ENCODE measurements at places on chromosomes 4 and X.

GRCh38 chr4:97645071-97645821 is 498.0 kb downstream of the STPG2 start:
- no peak for DNase-seq

- no peak for DNase-seq
These were observed 14.7 kb upstream of the AMBN start for GRCh38 chr4:70577220-70577927.

DNA sequence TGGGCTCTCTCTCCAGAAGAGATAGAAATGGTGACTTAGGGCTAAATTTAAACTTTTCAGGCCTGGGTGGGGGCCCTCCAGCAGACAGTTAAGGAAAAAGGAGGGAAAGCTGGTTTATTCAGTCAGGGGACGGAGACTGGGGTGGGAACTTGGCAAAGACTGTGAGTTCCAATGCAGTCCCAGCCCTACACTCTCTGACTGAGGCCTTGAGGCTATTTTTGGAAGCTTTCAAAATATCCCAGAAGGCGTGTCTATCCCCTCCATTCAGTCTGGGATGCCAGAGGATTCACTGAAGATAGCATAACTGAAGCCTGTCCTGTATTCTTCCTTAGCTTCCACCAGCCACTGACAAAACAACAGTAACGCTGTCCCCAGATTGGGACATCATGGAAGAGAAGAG is 32.1 kb upstream of the MSN start:
- no peak for DNase-seq

GRCh38 chrX:10892621-10893225 is 218.4 kb upstream of the HCCS start:
- no peak for DNase-seq

DNA sequence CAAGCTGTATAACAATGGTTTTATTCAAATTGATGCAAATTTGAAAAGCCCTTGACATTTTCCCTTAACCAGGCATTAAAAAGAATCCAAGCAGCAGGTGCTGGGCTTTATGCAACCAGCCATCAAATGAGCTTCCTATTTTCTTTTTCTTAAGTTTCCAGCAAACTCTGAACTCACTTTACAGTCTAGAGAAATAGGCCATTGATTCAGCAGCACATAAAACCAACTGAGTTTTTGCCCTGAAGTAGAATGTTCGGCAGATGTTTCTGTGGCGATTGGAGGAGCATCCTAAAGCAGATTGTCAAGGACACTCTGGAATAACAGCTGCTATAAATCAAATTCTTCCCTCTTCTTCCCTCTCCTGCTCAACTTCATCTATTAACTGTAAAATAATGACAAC is 582.8 kb upstream of the CPEB2 start:
- DNase-seq: no peak

DNA sequence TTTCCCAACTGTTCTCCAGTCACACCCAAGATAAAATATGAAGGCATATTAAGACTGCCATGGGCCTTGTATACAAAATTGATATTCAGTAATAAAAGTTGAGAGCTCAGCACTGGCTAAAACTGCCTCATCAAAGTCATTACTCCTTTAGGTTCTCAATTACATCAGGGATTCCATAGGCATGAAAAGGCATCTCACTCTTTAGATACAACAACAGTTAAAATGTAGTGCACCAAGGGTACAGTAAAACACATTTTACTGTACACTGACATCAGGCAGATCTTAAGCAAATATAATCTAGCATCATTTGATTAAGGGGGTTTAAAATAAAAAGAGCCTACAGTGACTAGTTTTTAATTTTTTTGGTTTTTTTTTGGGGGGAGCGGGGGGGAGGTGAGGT is 107.7 kb downstream of the PPP3CA start:
- no peak for DNase-seq

- no peak for DNase-seq
These were observed 77.9 kb downstream of the CEP135 start for GRCh38 chr4:56026596-56026995.

- no peak for DNase-seq
These were observed 59.0 kb downstream of the SORCS2 start for GRCh38 chr4:7251321-7251720.

GRCh38 chrX:70908541-70908940 is at the start of gene TEX11:
TSS of gene TEX11 (minus strand) at chrX:70908711. CDS start at chrX:70907789, 922 bp downstream.
- DNase-seq: no peak

- no peak for DNase-seq
These were observed 214.3 kb downstream of the RASL11B start for GRCh38 chr4:53076374-53076958.

- DNase-seq: no peak
These were observed 175.0 kb downstream of the MAPK10 start for GRCh38 chr4:86184901-86185285.

GRCh38 chrX:41723826-41724225 is at the start of gene GPR82:
TSS of gene GPR82 (plus strand) at chrX:41724181. CDS start at chrX:41727027, 2,846 bp downstream.
- no peak for DNase-seq

- DNase-seq: no peak
These were observed 39.3 kb upstream of the SPINK2 start for GRCh38 chr4:56860781-56861180.

DNA sequence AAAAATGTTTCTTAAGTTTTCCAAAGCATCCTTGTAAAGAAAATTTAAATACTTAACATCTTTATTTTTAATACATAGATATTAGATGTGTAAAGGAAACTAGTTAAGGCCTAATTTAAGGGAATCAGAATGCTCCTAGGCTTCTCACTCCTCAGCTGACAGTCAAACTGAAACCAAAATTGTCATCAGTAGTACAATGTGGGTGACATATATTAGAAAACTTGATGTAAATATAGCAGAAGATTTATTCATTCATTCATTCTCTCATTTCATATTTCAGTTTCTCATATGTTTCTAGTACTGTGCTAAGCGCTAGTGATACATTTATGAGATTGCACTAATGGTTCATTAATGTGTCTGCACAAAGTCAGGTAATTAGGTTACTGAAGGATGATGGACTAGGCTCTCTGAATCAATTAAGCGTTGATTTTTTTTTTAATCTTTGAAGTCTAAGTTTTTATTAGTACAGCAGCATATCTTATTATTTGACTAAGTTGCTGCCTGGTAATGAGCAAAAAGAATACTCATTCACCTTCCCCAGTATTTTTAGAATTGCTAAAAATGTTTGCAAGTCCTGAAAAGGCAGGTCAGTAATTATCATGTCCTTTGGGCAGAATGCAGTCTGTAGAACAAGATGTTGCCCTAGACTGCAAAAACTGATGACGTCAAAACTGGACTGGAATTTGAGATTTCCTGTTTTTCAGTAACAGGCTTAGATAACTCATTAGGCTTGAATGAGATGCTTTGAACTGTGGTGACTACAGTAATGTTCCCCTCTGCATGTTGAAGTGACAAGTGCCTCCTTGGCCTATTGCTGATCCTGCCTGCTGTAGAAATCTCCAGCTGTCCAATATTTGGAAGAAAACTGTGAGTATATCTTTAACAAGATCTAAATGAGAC is 128.7 kb downstream of the ARHGAP24 start:
- DNase-seq: no peak

GRCh38 chr4:52892880-52893279 is 30.8 kb downstream of the RASL11B start:
- DNase-seq: no peak

GRCh38 chrX:132384301-132384700 is 104.5 kb downstream of the MBNL3 start:
- no peak for DNase-seq

DNA sequence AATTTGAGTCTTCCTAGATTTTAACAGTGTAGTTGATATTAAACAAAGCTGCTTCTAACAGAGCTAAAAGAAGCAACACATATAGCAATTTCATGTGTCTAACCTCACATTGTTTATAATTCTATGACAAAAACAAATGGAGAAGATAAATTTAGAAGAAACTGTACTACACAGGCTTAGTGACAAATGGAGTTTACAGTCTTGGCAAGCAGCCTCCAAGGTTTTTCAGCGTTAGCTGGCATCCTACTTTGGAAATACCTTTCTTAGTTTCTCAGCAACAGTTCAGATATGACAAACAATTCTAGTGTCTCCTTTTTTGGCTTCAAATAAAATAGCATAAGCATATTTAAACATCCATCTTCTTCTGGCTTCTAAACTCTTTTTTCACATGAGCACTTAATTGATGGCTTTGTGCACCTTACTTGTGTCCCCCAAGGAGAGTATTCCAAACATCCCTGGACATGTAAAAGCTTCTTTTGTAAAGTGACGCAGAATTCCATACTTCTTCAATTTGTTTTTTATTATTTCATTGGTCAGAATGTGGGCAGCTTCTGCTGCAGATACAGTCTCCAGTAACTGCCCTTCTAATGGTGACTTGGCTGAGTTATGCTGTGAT is 249.8 kb downstream of the ANTXR2 start:
- no peak for DNase-seq

DNA sequence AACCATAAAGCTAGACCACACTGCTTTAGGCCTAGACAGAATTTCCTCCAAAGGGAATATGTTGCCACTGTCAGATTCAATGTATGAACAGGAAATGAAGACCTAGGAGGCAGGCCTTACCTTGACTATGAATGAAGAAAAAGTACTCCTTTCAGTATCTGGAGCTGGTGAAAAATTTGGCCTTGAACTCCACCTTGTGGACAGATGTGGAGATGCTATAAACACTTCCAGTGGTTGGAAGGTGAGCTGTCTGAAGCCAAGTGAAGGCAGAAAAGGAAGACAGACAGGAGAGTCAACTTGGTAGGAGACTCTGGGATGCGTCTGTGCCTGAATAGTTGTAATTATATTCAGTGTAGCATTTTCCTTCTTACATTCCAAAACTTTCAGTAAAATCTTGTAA is 17.2 kb downstream of the SPIN3 start:
- peak; percentile 5 for DNase-seq

GRCh38 chr4:153428941-153429475 is 37.2 kb upstream of the TMEM131L start:
- no peak for DNase-seq

GRCh38 chr4:165563851-165564250 is 185.0 kb downstream of the CPE start:
- no peak for DNase-seq

GRCh38 chrX:50594788-50595187 is 124.2 kb upstream of the DGKK start:
- DNase-seq: no peak

- no peak for DNase-seq
These were observed 94.6 kb downstream of the HPGD start for GRCh38 chr4:174427571-174428140.

- no peak for DNase-seq
These were observed 143.5 kb upstream of the MAMLD1 start for GRCh38 chrX:150219374-150220185.

GRCh38 chr4:151202381-151202780 is 74.6 kb upstream of the PRSS48 start:
- no peak for DNase-seq

DNA sequence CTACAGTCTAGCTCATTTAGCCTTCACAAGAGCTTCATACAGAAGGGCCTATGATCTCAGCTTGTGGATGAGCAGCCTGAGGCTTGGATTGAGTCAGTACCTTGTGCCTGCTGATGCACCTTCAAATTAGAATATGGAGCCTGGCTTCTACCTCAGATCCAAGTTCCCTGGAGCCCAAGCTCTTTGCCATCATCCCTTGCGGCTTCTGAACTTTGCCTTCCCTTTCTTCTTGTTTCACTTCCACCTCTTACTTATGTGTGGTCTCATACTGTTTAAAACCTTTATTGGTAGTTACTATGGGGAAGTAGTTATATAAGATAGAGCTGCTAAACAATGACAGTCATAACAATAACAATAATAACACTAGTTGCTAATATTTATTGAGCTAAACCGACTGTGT is 84.3 kb upstream of the AFF2 start:
- DNase-seq: no peak

DNA sequence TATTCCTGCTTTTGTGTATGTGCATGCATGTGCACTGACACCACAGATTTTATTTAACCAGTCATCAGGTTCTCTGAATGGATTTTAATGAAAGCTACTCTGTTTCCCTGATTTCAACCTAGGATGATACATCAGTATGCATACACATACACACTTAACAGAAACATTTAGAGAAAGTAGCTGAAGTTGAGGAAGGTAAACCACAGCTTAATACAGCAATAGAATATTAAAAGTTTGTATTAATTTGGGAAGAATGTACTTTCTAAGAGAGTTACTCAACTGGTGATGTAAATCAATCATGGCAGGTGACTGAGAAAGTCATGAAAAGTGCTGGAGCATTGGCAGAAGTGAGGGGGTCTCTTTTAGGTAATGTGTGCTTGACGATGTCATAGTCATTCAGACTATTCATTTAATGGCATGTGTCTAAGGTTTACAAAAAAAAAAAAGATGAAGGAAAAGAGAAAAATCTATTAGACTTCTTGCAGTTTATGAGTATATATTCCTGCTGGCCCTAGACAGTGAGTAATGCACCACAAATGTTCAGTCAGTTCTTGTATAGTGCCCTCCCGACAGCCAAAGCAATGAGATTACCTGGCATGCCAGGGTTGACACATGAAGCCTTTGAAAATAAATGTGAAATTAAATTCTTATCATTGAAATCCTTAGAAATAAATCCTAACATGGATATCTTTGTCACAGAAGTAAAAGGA is 187.6 kb downstream of the RAPGEF2 start:
- no peak for DNase-seq

GRCh38 chr4:41009411-41009810 is 204.9 kb downstream of the APBB2 start:
- no peak for DNase-seq

GRCh38 chr4:88841635-88842034 is 144.0 kb upstream of the NAP1L5 start:
- DNase-seq: no peak

- DNase-seq: no peak
These were observed 114.0 kb upstream of the SH3RF1 start for GRCh38 chr4:169384779-169385178.

DNA sequence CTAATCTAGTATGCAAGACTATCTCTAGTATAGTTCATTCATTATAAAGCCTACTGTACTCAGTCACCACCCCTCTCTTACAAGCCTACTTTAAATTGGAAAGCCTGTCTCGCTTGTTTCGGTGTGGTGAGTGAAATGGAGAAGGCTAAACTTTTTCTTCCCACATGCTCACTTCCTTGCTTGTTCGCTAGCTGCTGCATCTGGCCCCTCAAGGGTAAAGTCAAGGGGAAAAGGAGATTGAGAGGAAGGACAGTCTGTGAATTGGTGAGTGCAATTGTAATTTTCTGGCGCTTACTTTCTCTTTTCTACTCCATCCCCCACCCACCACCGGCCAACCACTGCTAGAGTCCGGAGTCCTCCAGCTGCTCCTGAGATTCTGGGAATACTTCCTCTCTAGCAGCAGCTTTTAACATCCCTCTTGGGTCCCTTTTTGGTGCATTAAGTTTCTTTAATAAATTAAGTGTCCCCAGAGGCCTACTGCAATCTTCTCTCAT is 12.1 kb upstream of the ARAP2 start:
- DNase-seq: no peak

DNA sequence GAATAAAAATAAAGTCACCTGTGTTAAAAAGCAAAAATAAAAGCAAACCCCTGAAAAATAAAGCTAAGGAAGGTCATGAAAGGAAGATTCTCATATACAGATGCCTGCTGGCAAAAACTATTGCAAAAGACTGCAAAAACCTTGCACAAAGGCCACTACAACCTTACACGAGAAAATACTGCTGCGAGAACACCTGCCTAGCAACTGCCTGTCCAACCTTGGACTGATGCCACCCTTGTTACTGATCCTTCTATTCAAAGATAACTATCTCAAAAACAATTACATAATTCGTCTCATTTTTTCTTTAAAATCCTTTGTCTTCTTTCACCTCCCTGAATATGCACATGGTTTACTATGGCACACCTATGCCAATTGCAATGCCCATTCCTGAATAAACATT is 49.6 kb downstream of the SLC2A9 start:
- no peak for DNase-seq
